Stimulated activated CD8-positive, alpha-beta memory T cell treated with anti-CD3 and anti-CD28 coated beads, Interleukin-7, amount 100 ng/mL, for 1 hour (primary cell): ENCODE measurements at places on chromosomes 4 and X.

GRCh38 chrX:13028871-13029636 lies 15.4 kb downstream of the FAM9C start:
- DNase-seq, result no peak

- no peak for DNase-seq
Measured at GRCh38 chrX:151004085-151004484, 20.9 kb downstream of the HMGB3 start.

DNA sequence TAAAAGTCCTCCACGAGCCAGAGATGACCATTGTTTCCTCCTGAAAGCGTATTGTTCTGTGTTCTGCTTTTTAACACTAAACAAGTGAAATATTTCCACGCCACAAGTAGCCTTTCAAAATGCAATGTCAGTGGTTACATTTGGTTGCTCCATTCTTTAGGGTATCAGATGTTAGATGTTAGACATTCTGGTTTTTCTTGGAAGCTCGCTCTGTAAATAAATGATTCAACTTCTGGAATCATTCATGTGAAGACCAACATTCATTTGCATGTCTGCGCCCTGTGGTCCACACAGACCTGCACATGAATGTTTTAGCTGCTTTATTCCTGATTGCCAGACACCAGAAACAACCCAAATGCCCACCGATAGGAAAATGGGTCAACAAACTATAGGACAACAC lies 38.0 kb upstream of the HELT start:
- DNase-seq, result no peak

GRCh38 chrX:154460326-154460725 lies 2.2 kb downstream of the PLXNA3 start:
- DNase-seq, result no peak

GRCh38 chr4:92406488-92406887 lies 102.7 kb downstream of the GRID2 start:
- DNase-seq, result no peak

DNA sequence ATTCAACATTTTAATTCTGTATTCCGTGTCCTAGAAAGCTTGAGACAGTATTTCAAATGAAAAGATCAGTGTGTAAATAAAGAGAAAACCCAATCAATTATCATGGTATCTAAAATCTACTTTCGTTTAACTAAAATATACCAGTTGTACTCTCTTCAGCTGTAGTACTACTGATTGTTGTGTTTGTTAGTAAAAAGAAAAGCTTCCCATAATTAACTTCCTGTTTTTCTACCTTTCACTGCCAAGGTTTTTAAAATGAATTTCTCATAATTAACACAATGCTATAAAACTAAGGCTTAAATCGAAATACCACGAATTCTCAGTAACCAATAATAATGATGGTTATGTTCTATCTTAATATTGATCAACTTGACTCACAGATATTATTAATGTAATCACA lies 37.4 kb downstream of the PPP3CA start:
- DNase-seq, result no peak

- no peak for DNase-seq
Measured at GRCh38 chrX:124086411-124086810, 124.9 kb downstream of the STAG2 start.

GRCh38 chr4:34417160-34417559 lies 1827.2 kb downstream of the ARAP2 start:
- DNase-seq, result no peak

DNA sequence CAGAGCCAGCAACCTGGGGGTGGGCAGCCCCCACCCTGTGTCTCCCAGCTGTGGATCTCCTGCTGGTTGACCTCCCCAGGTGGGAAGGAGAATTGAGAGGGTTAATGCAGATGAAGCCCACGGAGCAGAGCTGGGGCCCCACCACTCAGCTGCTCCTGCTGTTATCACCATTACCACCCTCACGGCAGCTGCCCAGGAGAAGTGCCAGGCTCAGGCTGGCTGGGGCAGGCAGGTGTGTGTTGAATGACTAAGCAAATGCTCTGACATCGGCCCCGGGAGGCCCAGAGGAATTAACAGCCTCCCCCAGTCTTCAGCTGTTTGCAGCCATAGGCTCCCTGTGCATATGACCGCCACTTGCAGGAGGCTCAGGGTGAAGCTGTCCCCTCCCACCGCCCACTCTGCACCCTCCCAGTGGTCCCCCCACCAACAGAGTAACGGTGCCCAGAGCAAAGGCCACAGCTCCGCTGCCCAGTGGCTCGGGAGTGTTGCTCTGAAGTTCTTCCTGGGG lies 133.8 kb downstream of the CPZ start:
- DNase-seq, result no peak

DNA sequence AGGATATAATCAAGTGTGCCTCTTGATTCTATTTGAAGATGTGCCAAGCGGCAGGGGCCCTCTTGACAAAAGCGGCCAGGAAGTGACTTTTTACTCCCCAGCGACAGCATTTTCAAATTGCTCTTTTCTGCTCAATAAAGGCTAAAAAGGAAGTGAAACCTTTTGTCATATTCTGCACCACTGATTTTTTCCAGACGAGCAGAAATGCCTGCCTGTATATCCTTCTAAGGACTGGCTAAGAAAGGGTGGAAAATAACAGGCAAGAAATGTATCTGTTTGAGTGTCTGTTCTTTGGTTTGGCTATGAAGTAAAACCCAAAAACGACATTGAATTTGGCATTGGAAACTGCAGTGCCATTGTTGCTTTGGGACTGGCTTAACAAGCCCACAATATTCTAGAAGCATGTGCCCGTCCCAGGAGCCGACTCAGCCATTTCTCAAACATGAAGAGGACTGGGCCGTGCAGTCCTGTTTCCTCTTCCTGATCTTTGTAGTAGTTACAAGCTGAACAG lies 25.4 kb downstream of the TMSB4X start:
- no peak for DNase-seq

DNA sequence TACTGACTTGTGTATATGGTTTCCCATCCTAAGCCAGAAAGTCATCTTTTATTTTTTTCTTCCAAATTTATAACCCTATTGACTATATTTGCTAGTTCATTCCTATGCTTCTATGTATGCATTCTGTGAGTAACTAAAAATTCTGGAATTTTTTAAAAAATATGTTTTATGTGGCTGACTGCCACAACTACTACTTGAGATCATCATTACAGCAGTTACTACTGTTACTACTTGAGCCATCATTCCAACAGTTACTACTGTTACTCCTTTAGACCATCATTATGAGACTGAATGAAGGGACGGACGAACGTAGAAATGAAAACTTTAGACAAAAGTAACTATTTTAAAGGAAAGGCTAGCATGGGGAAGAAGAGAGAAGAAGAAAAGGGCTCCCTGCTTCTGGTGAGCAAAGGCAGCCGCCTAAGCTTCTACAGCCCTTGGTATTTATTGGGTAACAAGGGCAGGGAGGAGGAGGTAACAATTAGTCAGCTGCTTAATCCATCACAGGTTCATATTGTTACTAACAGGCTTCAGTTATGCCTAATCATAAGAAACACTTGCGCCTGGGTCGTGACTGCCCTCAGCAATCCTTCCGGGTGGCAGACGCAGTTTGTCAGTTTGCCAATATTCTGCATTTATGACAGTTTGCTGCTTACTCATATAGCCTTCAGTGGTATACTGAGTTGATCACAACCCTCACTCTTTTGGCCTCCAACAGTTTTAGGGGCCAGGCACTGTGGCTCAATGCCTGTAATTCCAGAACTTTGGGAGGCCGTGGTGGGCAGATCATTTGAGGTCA lies 80.4 kb downstream of the PDLIM5 start:
- no peak for DNase-seq

GRCh38 chr4:73487233-73487632 lies 5.7 kb downstream of the AFM start:
- no peak for DNase-seq

- no peak for DNase-seq
Measured at GRCh38 chr4:575281-576141, 584 bp downstream of the TMEM271 start.

DNA sequence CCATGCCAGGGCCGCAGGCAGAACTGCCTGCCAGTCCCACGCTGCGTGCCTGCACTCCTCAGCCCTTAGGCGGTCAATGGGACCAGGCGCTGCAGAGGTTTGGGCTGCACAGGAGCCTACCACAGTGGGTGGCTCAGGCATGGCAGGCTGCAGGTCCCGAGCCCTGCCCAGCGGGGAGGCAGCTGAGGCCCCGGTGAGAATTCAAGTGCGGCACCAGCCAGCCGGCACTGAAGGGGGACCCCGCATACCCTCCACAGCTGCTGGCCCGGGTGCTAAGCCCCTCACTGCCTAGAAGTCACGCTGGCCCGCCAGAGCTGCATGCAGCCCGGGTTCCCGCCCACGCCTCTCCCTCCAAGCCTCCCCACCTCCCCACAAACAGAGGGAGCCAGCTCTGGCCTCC lies 302.5 kb upstream of the UGT8 start:
- no peak for DNase-seq

GRCh38 chrX:153708415-153708814 lies 15.8 kb downstream of the BCAP31 start:
- DNase-seq, result no peak

DNA sequence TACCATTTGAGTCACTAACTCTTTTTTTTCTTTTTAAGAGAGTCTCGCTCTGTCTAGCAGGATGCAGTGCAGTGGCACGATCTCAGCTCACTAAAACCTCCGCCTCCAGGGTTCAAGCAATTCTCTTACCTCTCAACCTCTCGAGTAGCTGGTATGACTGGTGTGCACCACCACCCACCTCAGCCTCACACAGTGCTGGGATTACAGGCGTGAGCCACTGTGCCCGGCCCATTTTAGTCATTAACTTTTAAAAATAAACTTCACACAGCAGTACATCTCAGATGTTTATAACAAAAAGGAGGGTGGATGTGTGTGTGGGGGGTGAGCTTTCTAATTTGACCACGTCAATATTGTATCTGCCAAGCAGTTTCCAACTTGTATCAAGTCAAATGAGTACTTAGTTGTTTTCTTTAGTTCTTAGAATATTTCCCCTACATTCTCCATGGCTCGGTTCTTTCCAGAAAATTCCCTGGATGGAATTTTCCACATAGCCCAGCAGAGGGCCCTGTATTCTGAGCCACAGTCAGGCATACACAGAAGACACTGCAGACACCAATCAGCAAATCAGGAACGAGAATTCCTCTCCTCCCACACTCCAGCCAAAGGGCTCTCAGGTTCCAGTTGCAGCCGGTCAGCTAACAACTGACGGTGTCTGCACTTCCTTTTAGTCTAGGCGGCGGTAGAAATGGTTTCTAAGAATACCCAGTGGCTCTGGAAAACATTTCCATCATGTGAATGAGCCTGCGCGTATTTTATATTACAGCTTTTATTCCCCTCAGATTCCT lies 20.1 kb upstream of the ARAF start:
- DNase-seq, result no peak

DNA sequence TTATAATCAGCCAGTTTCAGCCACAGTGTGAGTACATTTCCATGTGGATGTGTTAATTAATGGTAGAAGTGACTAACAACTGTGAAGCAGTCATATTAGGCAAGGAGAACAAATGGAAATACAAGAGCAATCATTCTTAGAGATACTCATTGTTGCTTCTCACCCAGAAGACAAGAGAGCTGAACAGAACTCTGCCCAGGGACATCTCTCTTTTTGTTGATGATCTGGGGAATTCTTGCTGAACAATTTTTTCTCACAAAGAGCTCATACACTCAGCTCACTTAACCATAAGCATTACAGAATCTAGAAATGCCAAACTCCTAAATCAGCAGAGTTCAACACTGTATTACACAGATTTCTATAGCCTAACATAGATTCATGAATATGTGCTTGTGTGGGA lies 150.1 kb downstream of the COMMD8 start:
- no peak for DNase-seq

- DNase-seq, result no peak
Measured at GRCh38 chr4:30904588-30904987, 184.4 kb downstream of the PCDH7 start.

- no peak for DNase-seq
Measured at GRCh38 chr4:84419201-84419600, 79.9 kb downstream of the NKX6-1 start.

GRCh38 chr4:15756361-15756861 lies 21.7 kb upstream of the CD38 start:
- peak; percentile 31 for DNase-seq

DNA sequence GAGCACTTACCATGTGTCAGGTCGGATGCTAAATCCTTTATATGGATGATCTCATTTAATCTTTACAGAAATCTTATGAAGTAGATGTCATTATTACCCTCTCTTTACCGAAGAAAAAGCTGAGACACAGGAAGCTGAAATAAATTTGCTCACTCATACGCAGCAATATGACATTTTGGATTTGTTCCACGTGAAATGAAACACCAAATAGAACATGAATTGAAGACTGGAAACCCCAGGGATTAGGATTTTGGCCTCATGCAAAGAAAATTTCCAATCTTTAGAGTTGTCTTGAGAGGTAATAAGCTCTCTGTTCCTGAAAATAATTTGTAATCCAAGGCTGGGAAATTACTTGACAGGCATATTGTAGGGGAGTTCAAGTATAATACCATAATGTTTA lies 354.4 kb upstream of the CLNK start:
- no peak for DNase-seq

DNA sequence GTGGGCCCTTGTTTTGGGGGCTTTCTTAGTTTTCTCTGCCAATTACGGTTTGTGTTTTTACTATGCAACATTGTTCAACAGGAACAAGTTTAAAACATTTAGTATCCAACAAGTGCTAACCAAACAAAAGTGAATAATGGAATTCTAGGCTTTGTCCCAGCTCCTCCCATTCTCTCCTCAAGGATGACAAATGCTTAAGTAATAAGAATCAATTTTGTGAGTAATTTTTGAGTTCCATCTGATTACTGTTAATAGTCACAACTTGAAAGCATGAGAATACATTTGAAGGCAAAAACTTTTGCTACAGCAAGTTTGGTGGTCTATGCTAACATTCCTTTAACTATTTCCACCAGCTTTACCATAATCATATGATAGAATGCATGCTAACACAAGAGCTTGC lies 78.1 kb upstream of the HPGD start:
- DNase-seq, result no peak

- DNase-seq, result no peak
Measured at GRCh38 chrX:23202326-23202725, 132.3 kb upstream of the PTCHD1 start.

GRCh38 chr4:40214661-40215418 lies 18.0 kb downstream of the RHOH start:
- no peak for DNase-seq

DNA sequence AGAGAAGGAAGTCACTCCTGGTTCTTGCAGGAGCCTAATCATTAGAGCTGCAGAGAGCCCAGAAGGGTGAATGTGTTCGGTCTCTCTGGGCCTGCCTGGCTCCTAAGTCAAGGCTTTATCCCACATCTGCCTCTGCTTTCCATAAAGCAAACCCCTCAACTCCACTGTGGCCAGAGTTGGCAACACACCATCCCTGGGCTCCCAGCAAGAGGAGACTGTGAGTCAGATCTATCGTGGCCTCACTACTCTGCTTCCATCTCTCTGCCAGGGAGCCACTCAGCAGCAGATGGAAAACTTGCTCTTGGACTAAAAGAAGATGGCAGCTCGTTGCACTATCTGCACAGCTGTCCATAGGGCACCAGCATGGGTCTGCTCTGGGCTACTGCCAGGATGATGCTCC lies 348.2 kb downstream of the FBXW7 start:
- no peak for DNase-seq
